ENCODE measurements at places on chromosomes 7 and 10.
A peak's percentile ranks its signal among the peaks of the same experiment; 100 is the strongest.

DNA sequence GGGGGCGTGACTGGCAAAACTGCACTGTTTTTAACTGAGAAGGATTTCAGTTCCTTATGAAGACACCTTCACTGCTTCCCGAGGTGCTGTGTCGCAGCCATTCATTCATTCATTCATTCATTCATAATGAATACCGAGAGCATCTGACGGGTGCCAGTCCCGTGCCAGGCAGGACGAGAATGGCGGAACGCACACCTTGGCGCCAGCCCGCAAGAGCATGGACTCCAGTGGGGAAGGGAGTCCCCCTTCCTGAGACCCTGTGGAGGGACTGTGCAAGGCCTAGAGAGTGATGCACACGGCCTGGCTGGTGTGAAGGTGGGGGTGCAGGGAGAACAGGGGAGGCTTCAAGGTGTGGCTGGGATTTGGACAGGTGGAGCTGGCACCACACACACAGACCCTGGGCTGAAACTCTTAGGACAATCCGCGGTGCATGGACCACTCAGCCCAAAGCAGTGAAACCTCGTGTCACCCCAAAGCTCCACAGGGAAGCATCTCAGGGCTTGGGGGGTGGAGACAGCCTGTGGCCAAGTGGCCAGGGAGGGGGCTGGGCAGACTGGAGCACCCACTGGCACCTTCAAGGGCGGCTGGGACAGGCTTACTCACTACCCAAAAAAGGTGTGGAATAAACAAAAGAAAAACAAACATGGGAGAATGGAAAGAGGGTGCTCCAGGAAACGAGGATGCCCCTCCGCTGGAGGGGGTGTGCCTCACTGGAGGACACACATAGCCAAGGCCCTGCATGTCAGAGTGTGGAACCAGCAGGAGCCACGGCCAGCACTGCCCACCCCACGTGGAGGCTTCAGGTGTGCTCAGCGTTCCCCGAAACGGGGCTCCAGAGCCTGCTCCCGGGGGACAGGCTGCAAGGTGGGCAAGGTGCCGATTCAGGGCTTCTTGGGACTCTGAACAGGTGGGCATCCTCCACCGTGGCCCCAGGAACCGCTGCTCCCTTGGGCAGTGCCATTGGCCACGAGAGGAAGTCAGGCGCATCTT, 37.7 kb downstream of the EBF3 start:
- no peak for DNase-seq

GRCh38 chr7:69732203-69732602, 133.9 kb downstream of the AUTS2 start:
- peak; percentile 48 for DNase-seq

- no peak for DNase-seq
Measured at GRCh38 chr7:25731846-25732245, 420.2 kb upstream of the NFE2L3 start.

GRCh38 chr7:5424749-5425506, 1.3 kb upstream of the TNRC18 start:
- peak; percentile 46 for DNase-seq

GRCh38 chr10:11162828-11163599, 145.3 kb downstream of the CELF2 start:
- DNase-seq, result no peak

- DNase-seq, result peak; percentile 23
Measured at GRCh38 chr10:29922892-29923291, 136.5 kb downstream of the JCAD start.

DNA sequence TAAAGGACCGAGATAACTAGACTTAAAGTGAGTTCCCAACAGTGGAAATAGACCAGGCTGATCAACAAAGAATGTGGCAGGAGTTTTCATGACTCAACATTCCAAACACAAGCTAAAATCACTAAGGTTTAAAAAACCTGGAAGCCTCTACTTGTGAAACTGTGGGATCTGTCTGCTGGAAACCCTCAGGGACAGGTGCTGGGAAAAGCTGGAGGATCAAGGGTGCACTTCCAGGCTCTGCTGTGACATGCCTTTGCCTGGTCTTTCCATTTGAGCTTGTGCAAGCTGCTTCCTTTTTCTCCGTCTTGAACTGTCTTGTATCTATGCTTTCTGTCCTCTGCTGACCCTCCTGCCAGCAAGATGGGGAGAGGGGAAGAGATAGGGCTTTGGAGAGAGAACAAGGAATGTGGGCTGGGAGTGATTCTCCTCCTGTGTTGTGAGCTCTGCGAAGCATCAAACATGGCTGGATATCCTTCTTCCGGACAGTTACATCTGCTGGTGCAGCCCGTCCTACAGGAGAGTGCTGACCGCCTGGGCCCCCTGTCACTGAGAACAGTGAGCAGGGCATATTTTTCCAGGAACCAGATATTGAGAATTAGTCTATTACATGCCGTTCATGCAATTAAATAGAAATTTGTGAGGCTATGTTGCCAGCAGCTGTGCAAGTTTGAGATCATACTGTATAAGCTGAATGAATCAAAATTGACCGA, 25.5 kb downstream of the ARHGAP22 start:
- DNase-seq, result no peak

DNA sequence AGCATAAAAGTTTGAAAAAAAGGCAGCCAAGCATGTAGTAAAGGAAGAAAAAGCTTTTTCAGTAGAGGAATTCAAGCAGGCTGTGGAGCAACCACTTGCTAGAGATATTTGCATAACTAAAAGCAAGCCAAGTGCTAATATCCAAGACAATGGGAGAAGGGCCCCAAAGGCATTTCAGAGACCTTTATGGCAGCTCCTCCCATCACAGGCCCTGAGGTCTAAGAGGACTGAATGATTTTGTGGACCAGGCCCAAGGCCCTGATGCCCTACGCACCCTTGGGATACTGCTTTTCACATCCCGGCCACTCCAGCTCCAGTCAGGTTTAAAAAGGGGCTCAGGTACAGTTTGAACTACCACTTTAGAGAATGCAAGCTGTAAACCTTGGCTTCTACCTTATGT, 261.7 kb upstream of the SEMA3C start:
- DNase-seq, result peak; percentile 75

GRCh38 chr7:29345590-29345989, 151.0 kb downstream of the CHN2 start:
- peak; percentile 75 for DNase-seq

GRCh38 chr7:158123753-158124152, 463.9 kb downstream of the PTPRN2 start:
- DNase-seq, result no peak

DNA sequence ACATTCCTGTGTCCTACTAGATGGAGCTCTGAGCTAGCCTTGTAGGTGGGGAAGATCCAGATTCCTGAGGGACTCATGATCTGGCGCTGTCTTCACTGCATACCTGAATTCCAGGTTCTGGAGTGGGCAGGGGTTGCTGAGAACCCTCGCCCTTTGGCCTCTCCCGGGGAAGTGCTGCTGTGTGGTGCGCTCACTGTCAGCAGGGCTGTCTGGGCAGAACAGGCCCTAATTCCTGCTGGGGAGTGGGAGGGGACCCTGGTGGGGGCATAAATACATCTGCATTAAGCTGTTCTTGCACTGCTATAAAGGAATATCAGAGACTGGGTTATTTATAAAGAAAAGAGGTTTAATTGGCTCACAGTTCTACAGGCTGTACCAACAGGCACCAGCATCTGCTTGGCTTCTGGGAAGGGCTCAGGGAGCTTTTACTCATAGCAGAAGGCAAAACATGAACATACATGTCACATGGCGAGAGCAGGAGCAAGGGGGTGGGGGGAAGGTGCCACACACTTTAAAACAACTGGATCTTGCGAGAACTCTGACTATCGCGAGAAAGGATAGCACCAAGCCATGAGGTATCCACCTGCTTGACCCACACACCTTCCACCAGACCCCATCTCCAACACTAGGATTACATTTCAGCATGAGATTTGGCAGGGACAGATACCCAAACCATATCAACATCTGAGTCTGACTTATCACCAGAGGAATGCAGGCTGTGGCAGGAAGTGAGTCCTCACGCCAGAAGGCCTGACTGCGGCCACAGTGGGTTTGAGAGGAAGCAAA, 115.0 kb downstream of the ADCY1 start:
- DNase-seq, result no peak

- DNase-seq, result no peak
Measured at GRCh38 chr7:22426463-22427094, 69.6 kb upstream of the RAPGEF5 start.

DNA sequence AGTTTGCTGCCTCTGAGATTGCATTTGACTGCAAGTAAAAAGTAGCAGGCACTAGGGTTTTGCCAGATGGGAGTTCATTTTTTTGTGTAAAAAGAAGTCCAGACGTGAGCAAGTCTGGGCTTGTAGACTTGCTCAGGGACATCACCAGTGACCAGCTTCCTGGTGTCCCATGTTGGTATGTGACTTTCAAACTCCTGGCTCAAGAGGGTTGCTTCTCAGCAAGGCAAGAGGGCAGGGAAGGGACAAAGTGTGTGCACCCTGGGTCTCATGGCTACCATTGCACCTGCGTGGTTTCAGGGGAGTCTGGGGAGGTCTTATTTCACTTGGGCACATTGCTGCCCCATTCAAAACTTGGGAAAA, 79.3 kb upstream of the ZNF716 start:
- no peak for DNase-seq

GRCh38 chr10:97888641-97889262, 39.1 kb downstream of the GOLGA7B start:
- peak; percentile 56 for DNase-seq

DNA sequence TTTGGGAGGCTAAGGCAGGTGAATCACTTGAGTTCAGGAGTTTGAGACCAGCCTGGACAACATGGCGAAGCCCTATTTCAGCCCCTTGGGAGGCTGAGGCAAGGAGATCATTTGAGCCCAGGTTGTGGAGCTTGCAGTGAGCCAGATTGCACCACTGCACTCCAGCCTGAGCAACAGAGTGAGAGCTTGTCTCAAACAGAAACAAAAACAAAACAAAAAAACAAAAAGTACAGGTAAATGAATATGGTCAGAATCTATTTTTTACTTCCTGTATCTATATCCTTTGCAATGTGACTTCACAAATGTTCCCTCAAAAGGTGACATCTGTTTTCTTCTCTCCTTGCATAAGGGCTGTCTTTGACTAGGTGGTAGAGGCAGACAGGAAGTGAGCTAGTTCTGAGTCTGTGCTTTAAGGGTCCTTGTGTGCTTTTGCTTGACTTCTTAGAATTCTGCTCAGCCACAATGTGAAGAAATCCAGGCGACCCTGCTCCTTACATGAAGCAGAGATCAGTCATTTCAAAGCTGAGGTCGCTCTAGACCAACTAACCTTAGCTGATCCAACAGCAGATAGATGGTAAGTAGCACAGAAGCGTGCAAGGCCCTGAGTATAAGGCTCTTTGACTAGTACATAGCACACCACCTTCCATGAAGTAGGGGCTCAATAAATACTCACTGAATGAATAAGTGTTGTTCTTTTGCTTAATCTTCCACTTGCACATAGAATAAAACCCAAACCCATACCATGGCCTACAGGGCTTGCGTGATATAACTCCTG, 423.2 kb upstream of the PCDH15 start:
- no peak for DNase-seq

GRCh38 chr10:61830846-61831273, 70.6 kb upstream of the ARID5B start:
- no peak for DNase-seq

DNA sequence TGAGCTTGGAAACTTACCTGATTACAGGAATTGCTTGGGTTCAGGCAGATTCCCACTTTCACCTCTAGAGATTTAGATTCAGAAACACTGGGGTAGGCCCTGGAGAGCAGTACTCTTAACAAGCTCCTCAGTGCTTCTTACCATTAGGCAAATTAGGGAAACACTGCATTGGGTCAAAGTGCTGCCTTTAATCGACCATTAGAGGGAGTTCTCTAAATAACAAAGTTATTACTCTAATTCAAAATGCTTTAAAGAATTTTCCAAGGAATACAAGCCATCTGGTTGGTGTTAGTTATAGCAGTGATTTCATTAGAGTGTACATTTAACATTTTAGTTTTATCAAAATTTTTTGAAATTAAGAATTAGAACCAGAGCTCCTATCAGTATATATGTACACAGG, 324.5 kb downstream of the GFRA1 start:
- peak; percentile 65 for DNase-seq

DNA sequence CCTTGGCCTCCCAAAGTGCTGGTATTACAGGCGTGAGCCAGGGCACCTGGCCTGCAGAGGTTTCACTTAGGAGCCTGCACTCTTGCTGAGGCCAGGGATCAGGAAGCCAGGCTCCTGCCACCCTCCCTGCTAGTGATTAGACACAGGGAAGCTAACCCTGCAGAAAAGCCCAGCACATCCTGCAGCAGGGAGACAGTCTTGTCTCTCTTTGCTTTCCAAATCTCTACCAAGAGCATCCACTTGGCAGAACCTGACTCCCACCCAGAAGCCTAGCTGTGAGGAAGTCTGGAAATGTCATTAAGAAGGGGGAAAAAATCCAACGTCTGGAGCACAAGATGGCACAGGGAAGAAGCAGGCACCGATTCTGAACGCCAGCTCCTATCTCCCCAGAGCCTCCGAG, 8.0 kb upstream of the FAM171A1 start:
- no peak for DNase-seq

- DNase-seq, result no peak
Measured at GRCh38 chr7:81294897-81295515, 376.2 kb upstream of the SEMA3C start.

DNA sequence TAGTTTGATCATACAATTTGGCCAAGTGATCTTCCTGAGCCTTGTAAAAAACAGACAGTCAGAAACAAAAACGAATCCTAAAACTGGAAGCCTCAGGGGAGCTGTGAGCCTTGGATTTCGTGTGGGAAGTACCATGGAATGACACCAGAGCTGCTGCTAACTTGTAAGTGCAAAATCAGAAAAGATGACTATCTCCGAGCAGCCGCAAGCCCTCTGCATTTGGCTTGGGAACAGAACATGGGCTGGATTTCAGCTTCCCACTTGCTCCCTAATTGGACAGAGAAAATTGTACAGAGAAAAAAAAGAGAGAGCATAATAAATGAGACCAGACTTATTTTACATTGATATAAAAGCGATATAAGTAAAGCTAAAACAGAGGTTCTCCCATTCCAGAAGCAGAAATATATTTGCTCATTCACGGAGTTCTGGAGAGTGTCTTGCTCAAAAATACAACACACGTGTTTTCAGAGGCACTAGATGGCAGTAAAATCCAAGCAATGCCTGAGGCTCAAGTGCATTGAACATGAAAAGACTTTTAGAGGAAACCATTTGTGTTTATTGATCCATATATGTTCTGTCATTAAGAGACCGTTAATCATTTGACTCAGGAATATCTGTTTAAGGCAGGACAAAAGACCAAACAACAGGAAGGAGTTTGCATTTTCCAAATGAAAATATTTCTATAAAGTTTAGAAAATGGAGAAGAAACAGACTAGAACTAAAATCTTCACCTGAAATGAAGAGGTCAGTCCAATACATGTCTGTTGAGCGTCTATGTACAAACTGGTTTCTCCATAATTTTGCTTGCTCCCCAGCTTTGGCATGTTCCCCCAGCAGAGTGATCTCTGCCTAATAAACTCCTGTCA, 78.3 kb upstream of the SLC26A5 start:
- peak; percentile 49 for DNase-seq

- no peak for DNase-seq
Measured at GRCh38 chr7:98875501-98875900, 2.8 kb upstream of the TRRAP start.

GRCh38 chr10:8224591-8224990, 170.1 kb downstream of the GATA3 start:
- no peak for DNase-seq
